ENCODE measurements at places on chromosomes 12 and 14.

DNA sequence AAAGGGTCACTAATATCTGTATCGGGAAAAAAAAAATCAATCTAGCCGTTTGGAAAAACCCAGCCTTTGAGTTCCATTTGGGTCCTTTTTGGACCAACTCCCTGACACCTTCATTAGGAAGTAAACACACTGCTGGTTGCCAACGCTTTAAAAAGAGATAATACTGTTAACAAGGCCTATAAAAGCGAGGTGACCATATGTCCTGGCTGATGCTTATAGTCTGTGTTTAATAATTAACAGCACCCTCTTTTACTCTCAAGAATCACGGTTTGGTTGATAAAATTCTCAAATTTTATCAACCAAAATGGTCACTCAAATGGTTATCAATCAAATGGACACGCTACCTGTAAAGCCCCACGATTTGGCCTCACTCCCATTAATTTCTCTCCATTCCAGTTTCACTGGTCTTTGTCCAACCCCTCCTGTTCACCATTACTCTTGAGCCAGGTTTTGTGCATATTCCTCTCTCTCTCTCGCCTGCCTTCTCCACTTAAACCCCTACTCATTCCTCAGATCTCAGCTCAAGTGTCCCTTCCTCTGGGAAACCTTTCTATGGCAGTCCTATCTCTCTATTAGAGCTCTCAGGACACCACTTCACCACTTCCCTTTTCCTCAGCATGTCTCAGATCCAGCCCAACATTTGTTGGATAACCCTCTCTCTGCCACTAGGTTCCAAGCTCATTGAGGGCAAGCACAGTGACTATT lies 9.5 kb downstream of the BTG1 start:
- DNase-seq, result no peak

- no peak for DNase-seq
These were observed 3.6 kb upstream of the BATF start for GRCh38 chr14:75518625-75519024.

GRCh38 chr14:99794151-99794780 lies 1.1 kb downstream of the EML1 start:
- no peak for DNase-seq

DNA sequence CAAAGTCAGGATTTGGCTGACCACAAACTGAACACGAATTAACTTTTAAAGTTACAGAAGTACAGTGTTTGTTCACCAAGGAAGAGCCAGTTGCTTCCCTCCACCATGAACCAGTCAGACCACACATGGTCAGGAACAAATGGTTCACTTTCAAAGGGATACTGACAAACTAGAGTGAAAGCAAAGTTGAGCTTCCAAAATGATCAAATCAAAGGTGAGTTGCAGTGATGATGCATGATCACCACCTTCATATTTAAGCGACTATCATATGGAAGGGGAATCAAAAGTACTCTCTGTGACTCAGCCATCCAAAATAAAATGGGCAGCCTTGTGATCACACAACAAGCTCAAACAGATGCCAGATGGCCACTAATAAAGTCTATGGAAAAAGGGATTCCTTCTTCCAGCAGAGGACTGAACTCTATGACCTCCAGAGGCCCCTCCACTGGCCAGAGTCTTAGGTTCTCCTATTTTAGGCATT lies 13.1 kb downstream of the NT5DC3 start:
- no peak for DNase-seq

DNA sequence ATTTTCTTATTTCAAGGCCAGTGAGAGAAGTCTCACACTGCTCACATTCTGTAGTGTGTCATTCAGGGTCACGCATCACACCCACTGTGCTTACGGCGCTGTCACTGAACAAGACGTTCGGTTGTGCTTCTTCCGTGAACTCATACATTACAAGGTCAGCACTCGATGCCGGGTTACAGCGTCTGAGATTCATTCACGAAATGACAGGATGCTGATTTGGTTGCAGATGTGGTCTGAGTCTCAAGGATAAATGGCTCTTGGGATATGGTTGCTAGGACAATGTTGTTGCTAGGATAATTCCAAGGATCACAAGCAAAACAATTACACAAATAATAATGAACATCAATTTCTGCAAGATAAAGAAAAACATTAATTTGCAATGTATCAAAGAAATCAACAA lies 47.4 kb downstream of the STX2 start:
- no peak for DNase-seq

DNA sequence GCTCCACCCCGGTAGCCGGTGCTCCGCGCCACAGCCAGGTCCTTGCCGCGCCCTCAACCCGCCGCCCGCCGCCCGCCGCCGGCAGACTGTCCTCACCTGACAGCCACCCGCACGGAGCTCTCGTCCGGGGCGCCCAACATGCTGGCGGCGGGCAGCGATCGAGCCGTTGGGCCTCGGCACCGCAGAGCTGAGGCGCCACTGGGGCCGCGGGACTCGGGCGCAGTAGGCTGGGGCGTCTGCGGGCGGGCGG lies 164 bp downstream of the KIF21A start:
- no peak for DNase-seq

GRCh38 chr14:36485773-36486172 lies 34.3 kb downstream of the NKX2-1 start:
- no peak for DNase-seq

- no peak for DNase-seq
These were observed 74.1 kb downstream of the NUAK1 start for GRCh38 chr12:106064721-106065021.

GRCh38 chr12:70354787-70355186 lies 11.3 kb upstream of the KCNMB4 start:
- no peak for DNase-seq

GRCh38 chr12:123085730-123086487 lies 65.0 kb downstream of the PITPNM2 start:
- peak; percentile 50 for DNase-seq

DNA sequence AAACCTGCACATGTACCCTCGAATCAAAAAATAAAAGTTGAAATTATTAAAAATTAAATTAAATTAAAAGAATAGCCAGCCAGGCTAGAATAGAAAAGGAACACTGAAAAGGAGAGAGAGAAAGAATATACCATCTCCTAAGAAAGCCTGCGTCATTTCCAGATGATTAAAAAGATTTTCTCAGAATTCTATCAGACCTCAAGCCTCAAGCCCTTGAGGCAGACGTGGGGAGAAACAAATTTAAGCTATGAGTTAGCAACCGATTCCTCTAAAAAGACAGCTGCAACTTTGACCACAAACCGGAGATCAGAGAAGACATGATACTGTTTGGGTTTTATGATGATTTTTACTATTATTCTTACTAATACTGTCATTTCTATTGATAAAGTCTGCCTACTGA lies 138.3 kb downstream of the KSR2 start:
- no peak for DNase-seq

- no peak for DNase-seq
These were observed 76.1 kb upstream of the REP15 start for GRCh38 chr12:27620121-27620520.

DNA sequence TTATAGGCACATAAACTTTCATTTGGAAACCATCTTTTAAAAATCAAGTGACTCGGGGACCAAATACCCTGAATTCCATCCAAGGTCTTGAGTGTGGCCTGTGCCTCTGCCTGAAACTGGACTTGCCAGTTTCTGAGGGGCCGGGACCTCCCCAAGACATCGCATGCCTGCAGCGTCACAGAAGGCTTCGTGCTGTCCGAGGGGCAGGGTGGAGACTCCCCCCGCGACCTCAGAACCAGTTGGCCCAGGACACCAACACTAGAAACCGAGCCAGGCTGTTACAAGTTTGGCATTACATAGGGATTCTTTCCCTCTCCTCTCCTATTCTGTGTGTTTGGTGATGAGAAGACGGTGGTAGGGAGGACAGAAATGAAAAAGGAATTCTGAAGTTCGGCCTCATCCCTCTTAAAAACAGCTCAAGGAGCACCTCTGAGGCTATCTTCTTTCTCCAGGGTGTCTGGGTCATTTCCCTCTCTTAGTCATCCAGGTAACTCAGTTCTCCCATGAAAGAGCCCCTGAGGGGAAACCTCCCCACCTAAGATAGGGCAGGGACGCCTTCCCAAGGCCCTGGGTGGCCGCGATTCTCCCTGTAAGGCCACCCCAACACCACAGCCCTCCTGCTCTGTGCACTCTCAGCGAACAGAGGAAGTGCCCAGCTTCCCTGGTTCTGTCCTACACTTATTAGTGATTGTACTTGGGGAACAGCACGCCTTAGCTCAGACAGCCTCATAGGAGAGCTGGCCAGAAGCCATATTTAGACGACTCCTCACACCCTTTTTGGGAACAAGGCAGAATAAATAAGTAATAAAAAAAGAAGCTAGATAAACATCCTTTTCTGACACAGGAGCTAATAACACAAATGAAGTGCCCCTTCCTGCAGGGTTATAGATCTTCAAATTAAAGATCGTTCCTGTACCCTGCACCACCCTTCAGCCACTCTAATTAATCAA lies 93.8 kb downstream of the BCL11B start:
- DNase-seq, result no peak

DNA sequence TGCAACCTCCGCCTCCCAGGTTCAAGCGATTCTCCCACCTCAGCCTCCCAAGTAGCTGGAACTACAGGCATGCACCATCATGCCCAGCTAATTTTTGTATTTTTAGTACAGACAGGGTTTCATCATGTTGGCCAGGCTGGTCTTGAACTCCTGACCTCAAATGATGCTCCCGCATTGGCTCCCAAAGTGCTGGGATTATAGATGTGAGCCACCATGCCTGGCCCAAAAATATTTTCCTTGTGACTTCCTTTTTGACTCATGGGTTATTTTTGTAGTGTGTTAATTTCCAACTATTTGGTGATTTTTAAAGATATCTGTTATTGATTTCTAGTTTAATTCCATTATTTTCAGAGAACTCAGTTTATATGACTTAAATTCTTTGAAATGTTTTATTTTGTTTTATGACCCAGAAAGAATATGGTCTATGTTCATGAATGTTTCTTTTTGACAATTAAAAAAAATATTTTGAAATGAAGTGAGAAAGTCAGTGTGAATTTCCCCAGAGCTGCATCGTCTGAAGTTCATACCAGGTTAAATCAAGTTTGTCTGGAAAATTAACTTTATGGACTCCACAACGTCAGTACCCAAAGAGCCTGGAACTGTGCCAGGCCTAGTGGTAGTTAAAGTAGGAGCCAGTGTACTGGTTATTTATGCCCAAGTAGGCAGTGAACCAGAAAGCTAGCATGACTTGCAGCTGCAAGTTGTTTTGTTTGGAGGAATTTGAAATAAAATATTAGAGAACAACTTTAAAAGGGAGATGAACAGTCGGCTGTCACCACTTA lies 2.8 kb upstream of the CDKL1 start:
- DNase-seq, result no peak

- DNase-seq, result peak; percentile 87
These were observed 835 bp downstream of the MYL6 start for GRCh38 chr12:56158926-56159461.

DNA sequence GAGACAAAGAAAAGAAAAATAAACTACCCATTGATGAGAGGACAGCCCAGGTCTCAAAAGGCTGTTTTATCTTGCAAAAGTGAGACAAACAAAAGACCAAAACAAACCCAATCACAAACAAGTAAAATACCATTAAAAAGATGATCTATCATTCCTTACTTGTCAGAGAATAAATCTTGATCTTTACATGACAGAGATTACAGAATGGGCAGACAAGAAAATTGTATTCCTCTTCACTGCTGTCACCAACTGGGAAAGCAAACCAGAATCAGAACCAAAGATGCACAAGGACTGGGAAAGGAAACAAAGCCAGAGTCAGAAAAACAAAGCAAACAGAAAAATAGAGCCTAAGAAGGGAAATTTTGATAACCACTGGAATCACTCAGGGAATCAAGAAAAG lies 444.0 kb upstream of the PDE3A start:
- DNase-seq, result no peak

DNA sequence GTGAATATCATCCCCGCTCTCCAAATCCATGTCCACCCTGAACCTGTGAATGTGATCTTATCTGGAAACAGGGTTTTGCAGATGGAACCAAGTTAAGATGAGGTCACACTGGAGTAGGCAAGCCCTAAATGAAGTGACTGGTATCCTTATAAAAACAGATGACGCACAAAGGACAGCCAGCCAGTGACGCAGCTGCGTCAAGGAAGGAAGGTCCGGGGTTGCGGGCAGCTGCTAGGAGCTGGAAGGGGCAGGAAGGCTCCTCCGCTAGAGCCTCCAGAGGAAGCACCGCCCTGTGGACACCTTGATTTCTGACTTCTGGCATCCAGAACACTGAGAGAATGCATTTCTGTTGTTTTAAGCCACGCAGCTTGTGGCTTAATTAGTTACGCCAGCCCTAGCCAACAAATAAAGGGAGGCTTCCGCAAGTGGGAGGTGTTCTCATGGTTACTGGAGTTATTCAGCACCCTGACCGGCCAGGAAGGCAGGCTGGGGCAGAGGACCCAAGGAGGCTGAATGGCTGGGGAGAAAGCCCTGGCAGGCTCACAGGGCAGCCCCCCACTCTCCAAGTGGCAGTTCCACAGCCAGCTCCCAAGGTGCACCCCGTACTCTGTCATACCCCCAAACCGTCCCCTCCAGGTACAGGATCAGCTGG lies 127.6 kb upstream of the NCOR2 start:
- no peak for DNase-seq

- no peak for DNase-seq
These were observed 546.7 kb upstream of the SEL1L start for GRCh38 chr14:82080370-82080769.

DNA sequence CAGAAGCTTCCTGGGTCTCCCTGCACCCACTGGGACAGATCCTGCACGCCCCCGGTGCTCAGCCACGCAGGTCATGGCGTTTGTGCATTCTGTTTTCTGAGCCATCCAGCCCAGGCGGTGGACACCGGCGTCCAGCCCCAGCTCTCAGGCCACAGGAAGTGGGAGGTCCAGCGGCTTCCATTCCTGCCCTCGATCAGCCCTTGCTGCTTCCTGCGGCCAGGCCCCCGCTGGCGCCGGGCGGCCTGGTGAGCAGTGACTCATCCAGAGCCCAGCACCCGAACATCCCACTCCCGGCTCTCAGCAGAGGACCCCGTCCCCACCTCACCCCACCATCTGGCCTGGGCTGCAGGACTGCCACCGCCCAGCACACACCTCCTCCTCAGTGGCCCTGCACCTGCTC lies 18.0 kb upstream of the NUDT14 start:
- no peak for DNase-seq

- DNase-seq, result no peak
These were observed 104.4 kb downstream of the ETV6 start for GRCh38 chr12:11753826-11754225.

DNA sequence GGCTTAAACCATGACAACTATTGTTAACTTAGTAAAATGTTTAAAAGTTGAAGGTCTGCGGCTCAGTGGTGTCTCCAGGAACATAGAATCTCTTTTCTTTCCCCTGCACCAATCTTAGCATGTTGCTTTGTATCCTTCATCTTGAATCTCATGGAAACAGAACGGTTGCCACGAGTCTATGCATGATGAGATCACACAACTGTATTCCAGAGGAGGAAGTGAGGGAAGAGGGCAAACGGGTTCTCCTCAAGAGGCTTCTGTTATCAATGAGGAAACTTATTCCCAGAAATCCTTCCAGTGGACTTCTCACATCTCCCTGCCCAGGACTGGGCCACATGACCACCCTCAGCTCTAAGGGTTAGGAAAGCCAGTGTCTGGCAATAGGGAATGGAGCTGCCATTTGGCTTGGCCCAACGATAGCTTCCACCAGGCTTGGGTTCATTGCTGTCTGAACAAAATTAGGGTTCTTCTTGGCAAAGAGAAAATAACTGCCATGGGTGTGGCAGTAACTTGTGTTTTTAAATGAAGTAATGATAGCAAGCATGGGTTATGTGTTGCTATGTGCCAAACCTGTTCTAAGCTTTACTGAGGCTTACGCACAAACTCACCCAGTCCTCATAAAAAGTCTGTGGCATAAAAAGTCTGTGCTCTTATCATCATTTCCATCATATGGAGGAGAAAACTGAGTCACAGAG lies 17.4 kb downstream of the PLXNC1 start:
- DNase-seq, result no peak

All from mucosa of gallbladder (tissue), 1 donor.